ENCODE measurements at places on chromosomes 6 and 20.
A peak's percentile ranks its signal among the peaks of the same experiment; 100 is the strongest.

GRCh38 chr6:40916845-40917244 is 122.2 kb downstream of the UNC5CL start:
- DNase-seq = peak; percentile 46

GRCh38 chr6:54846243-54846856 is at the start of gene FAM83B:
TSS of gene FAM83B (plus strand) at chr6:54846771. CDS start at chr6:54870247, 23,476 bp downstream.
- DNase-seq = no peak

GRCh38 chr6:15340775-15341174 is 94.9 kb downstream of the JARID2 start:
- no peak for DNase-seq

GRCh38 chr20:55935448-55936208 is 69.7 kb downstream of the CBLN4 start:
- no peak for DNase-seq

DNA sequence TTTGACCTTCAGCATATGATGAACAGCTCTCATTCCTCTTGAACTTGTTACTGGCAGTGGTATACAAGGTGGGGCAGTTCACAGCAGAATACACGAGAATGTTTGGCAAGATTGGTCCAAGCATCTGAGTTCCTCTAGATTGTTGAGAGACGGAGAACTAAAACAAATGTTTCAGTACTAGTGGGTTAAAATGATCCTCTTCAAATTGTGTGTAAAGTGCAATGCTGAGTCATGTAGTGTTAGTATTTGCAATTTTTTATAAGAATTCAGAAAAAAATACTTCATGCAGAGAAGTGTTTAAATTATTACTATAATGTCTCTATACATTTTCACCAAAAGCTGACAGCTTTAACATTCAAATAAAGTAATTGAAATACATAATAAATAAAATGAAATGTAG is 879.8 kb downstream of the TFAP2A start:
- DNase-seq = no peak

DNA sequence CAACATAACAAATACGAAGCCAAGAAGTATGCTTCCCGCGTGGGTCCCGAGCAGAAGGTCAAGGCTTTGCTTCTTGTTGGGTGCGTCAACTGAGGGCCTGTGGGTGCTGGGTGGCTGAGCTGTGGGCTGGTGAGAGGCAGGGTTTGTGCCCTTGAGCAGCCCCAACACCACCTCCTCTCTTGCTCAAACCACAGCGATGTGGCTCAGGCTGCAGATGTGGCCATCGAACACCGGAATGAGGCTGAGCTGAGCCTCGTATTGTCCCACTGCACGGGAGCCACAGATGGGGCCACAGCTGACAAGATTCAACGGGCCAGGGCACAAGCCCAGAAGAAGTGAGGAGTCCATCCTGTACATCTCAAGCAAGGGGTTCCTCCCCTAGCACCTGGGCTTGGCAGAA is 7.0 kb upstream of the PTPRA start:
- no peak for DNase-seq

GRCh38 chr20:32943490-32944052 is 60.7 kb downstream of the SUN5 start:
- DNase-seq = no peak

GRCh38 chr6:103183831-103184411 is 1675.8 kb downstream of the HACE1 start:
- no peak for DNase-seq

DNA sequence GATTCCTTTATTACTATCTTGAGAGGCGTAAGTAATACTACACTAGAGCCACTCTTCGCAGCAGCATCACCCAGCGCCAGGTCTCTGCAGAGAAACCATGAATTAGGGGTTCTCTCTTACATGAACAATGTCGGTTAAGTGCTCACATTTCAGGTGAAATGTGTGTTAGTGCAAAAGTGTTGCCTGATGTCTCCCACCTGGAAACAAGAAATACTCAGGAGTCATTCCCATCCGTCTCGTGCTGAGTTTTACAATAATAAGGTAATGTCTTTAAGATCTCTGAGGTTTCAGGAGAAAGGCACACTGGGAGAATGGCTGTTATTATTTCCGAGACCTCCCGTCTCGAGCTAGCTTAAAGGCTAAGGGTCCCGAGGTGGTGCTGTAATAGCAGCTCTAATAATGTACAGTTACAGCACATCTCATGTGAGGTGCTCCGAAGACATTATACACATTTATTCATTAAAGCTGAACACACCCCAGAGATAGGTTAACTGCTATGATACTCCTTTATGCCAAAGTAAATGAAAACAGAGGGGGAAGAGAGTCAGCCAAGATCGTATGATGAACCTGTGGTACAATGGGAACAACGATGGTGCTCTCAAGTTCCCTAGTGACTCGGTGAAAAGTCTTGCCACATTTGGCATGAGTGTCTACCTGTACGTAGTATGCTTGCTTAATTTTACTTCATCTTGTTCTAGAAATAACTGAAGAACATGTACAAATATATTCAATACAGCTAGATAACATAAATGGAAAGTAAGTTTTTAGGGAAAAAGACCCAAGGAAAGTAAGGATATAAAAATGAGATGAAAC is 458.3 kb upstream of the CITED2 start:
- no peak for DNase-seq

Data from GM04504 (cell line).